ENCODE measurements at places on chromosomes 1 and 21. TPM values are rescaled to one million over a fixed set of nuclear protein-coding genes. Genes with fewer than 3 reads are reported as not detected.

DNA sequence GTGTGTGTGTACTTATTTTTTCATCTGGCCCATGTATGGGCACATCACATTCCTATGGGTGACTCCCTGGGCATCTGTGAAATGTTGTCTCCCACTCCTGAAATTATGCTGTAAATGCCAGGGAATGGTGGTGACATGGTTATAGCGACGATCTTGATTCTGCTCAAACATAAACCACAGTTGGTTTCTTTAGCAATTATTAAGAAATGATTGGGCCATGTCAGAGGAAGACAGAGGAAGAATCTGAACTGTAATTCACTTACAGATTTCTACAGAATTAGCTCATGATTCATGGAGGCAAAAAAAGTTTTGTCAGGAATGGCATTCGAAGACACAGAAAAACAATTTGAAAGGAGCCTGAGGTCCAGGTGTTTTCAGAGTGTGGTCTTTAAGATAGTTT, 25.8 kb upstream of the KCNE1 start:
- H3K36me3 ChIP-seq, result no peaks in the 10 kb centered on the region
- no peak for DNase-seq
- no peak overlapping the region for H3K27ac ChIP-seq
- no peaks in the 10 kb centered on the region for H3K4me1 ChIP-seq
- H3K27me3 ChIP-seq, result no peaks in the 10 kb centered on the region

GRCh38 chr1:11037740-11038182, 9.3 kb downstream of the MASP2 start:
- no peak overlapping the region for H3K4me3 ChIP-seq
- peak; percentile 78 for DNase-seq
- no peaks in the 10 kb centered on the region for H3K4me1 ChIP-seq

GRCh38 chr1:5466487-5466886, 525.7 kb downstream of the NPHP4 start:
- DNase-seq, result no peak
- no peaks in the 10 kb centered on the region for H3K36me3 ChIP-seq
- H3K4me3 ChIP-seq, result no peak overlapping the region
- peaks cover 3% of the 10 kb centered on the region for H3K27me3 ChIP-seq
- H3K27ac ChIP-seq, result no peak overlapping the region

Gene MAP3K21
- 3.1 TPM for total RNA-seq
